ENCODE measurements at places on chromosomes 3 and 15. TPM values are rescaled to one million over a fixed set of nuclear protein-coding genes. Genes with fewer than 3 reads are reported as not detected.

DNA sequence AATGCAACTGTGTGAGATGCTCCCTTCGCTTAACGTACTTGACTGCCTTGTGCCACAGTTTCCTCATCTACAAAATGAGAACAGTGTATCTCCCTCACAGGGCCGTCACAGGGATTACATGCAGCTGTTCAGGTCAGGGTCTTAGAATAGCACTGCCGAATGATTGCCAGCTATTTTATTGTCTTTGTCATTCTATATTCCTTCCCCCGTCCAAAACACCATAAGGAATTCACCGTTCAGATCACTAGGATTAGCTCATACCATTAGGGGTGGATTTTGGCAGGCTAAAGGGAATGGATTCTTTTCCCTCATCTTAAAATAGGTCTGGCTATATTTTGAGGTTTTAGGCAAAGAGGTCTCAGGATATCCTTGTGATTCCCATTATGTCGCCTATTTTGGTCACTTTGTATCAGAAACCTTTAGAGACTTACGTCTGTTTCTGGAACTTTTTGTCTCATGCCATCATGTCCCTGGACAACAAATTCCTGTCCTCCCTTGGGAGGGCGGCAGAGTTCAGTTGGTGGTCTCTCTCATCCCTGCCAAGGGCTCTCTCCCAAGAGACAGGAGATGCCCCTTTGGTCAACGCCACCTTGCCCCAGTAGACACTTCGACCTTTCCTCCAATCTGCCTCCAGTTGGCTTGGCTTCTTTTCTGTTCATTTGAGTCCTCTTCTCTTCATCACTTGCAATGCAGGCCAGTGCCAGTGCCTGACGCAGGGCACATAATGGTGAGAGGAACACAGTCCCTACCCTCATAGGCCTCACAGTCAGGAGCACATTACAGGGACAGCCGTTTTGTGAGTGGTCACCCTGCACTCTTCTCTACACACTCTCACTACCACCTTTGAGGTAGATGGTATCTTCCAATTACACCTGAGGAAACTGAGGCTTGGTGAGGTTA is 171.6 kb upstream of the BHLHE40 start:
- DNase-seq, result no peak

DNA sequence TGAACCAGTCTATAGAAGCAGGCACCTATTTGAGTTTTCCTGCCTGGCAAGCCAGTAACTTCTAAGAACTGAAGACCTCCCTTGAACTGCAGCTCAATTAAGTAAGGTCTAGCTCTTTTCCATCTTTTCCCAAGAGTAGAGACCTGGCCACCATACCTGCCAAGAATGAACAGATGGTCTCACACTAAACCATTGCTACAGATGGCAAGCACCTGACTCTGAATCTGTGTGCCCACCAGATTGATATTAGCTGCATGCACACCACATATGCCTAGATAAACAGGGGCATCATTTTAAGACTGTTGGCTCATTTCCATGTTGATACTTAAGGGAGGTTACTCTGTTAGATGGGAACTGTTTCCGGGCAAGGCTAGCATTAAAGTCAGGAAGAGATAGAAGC is 34.8 kb upstream of the GSK3B start:
- DNase-seq, result no peak

GRCh38 chr3:39965997-39966396 is 156.6 kb downstream of the MYRIP start:
- no peak for DNase-seq

- DNase-seq, result no peak
Measured at GRCh38 chr3:46865546-46865945, 2.3 kb upstream of the MYL3 start.

DNA sequence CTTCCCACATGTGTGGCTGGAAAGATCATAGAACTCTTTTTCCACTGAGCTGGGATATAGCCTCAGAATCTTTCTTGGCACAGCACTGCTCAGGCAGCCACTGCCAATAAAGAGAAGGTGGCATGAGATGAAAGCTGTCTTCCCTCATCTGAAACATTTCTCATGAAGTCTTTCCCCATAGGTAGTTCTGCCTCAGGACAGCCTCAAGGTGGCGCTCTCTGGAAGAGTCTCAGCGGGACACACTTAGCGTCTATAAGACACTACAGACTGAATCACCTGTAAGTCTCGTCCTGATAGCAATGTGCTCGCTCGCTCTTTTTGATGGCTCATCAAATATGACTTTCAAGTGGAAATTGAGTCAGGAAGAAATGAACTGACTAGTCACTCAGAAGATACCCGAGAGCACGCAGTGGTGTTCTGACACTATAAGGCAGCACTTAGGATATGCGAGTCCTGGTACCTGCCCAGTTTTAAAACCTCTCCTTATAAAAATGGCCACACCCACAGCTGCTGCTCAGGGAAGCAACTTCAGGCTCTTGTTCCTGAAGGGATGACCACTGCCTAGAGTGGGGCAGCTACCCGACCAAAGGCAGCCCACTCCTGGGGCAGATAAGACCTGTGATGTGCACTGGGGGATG is 269.5 kb downstream of the SUCLG2 start:
- DNase-seq, result no peak

DNA sequence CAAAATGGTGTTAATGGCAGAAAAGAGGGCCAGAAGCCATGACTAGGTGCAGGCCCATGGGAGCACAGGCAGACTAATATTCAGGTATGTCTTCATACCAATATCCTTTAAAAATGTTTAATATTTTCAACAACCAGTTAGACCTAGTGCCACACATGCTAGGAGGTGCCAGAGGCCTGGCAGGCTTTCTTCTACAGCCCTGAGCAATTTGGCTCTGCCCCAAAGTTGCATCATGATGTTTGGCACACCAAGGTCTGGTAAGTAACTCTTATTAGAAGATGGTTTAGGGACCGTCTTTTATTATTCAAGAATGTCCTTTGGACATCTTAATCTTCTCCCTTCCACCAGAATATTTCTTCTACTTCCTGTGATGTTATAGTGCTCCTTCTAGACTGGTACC is 34.8 kb downstream of the MITF start:
- no peak for DNase-seq

GRCh38 chr3:100325827-100326226 is 8.7 kb upstream of the NIT2 start:
- no peak for DNase-seq

DNA sequence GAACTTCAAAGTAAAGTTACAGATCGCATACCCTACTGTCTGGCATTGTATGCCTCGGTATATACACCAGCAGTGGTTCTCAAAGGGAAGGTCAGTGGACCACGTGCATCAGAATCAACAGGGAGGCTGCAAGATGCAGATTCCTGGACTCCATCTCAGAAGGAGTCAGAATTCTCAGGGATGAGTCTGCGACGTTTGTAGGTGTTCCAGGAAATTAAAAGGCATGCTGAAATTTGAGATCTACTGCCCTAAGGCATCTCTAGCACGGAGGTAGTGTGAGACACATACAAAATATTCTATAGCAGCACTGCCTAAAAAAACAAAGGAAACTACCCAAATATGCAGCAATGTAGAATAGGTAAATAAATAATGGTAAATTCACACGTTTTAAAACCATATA is 136.8 kb upstream of the BNIP2 start:
- DNase-seq, result no peak

- DNase-seq, result no peak
Measured at GRCh38 chr3:56413911-56414310, 54.4 kb downstream of the ERC2 start.

ABI3BP gene
- total RNA-seq, result 25.7 TPM
